CD4-positive, alpha-beta memory T cell (primary cell): ENCODE measurements at places on chromosomes 3 and 15. TPM values are rescaled to one million over a fixed set of nuclear protein-coding genes. Genes with fewer than 3 reads are reported as not detected.

GRCh38 chr15:45101749-45102148 lies 12.2 kb downstream of the DUOX2 start:
- DNase-seq: no peak

DNA sequence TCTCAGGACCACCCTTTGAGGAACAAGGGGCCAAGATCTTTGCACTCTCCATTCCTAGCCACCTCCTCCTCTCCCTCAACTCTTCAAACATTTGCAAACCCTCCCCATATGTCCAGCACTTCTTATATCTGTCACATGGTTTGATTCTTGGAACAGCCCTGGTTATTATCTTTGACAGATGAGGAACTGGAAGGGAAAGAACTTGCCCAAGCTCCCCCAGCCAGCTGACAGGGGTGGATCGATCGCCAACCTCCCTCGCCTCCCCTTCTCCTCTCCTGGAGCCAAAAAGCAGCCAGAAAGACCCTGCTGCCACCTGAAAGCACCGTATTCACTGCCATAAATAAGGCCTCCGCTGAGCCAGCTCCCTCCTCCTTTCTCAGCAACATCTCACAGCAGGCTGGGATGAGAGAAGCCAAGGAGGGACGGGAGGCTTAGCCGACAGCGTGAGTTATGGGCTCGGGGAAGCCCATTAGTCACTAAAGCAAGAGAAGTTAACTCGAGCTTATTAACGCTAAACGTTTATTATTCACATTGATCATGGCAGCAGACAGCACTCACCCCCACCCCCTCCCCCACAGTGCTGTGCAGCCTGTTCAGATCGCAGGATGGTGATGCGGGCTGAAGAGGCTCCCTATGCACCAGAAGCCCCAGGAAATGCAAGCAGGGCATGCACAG lies 22.2 kb upstream of the FGD5 start:
- no peak for DNase-seq

DNA sequence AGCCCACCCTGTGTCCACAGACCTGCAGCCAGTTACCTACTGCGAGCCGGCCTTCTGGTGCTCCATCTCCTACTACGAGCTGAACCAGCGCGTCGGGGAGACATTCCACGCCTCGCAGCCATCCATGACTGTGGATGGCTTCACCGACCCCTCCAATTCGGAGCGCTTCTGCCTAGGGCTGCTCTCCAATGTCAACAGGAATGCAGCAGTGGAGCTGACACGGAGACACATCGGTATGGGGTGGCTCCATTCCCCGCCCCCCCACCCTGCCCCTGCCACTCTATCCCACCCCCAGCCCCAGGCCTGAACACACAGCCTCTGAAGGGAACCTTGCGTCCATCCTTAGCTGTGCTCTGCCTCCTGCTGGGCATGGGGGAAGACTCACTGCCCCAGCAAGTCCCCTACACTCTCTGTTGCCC lies 73.2 kb downstream of the AAGAB start:
- no peak for DNase-seq

DNA sequence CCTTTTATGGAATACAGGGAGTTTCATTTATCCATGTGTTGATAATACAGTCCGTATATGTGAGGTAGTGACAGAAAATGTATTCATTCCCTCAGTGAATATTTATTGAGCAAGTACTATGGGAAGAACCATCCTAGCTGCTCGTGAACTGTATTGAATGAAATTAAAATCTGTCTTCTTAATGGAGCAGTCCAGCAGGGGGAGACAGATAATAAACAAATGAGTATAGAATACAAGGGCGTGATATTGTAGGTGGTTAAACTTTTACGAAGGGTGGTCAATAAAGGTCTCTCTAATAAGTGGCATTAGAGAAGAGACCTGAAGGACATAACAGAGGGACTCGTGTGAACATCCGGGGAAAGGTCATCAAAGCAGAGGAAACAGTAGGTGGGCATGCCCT lies 62.7 kb upstream of the OSTN start:
- DNase-seq: no peak

GRCh38 chr3:46122091-46122490 lies 86.0 kb downstream of the CCR1 start:
- DNase-seq: no peak

DNA sequence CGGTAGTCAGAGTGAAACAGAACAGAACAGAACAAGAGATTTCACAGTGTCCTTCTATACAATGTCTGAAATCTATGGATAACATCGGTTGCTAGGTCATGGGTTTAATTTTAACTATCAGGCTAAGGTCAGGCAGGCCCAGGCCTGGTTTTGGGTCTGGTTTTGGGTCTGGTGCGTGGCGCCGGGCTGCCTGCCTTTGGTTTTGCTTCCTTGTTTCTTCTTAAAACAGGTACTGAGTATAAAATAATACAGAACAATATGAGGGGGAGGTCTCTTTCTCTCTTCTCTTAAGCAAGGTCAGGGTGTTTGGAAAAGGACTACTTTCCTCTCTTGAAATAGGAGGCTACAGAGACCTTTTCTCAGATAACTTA lies 1.4 kb downstream of the AEN start:
- DNase-seq: no peak

DNA sequence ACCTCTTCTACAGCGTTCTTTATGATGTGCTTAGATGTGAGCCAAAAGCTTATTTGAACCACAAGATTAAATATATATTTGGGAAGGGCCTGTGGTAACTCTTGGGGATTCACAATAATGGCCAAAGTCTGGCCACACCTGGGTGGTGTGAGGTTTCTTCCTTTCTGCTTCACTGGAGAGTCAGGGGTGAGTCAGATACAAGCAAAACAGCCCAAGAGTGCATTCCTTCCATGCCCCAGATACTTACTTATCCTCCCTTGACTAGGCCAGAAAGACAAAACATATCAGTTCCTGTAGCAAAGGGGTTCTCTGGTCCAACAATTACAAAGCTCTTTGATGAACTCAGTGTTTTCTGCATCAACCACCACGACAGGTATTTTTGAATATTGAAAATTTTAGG lies 941 bp downstream of the ZBED2 start:
- DNase-seq: no peak

- no peak for DNase-seq
Measured at GRCh38 chr3:20074226-20075063, 34.2 kb downstream of the KAT2B start.

DNA sequence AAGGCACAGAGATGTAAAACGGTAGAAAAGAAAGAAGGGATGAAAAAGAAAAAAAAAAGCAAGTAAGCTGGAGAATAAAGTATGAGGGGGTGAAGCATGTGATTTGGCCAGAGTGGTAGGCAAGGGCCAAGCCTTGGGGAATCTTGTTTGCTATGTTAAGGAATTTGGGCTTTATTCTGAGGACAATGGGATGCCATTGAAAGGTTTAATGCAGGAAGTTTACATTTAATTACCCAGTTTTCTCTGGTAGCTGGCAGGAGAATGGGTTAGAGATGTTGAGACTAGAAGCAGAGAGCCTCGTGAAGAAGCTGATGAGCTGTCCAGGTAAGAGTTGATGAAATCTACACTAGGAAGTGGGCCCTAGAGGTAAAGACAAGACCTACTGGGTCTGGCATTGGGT lies 455.9 kb downstream of the PDCD6IP start:
- DNase-seq: no peak

- peak; percentile 10 for DNase-seq
Measured at GRCh38 chr3:9168241-9168741, 81.2 kb downstream of the SRGAP3 start.

GRCh38 chr15:26516102-26516980 lies 256.5 kb downstream of the GABRB3 start:
- DNase-seq: no peak

- DNase-seq: no peak
Measured at GRCh38 chr3:59261009-59261408, 211.2 kb upstream of the CFAP20DC start.

DNA sequence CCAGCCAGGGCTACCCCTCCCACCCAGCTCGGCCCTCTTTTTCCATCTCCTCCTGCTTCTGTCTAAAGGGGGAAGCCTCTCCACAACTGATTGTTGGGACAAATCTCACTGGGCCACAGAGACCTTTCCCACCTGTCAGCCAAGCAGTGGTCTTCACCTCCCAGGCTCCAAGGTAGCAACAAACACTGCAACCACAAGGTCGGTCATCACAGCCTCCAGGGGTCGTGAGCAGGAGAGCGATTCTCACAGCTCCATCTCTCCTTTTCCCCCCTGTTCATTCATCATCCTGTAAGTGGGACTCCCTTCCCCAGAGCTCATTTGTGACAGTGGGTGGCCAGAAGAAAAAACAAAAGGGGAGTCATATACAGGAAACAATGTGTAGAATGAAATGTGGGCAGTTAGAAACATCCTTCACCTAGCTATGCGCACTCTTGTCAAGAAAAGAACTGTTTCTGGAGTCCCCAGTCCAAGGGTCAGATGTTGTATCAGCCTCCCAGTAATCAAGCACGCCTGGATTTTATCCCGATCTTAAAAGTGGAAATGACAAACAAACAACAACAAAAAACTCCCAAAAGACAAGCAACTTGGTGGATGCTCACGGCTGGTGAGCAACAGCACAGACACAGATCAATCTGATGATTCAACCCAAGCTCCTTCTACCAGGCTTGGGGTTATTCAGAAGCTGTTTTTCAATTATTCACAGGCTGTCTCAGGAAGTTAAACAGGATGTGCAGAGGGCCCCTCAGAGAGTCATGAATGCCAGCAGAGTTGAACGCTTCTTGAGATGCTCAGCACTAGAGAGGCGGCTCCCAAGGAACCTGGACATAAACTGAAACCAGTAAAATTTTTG lies 22.4 kb downstream of the LYZL4 start:
- DNase-seq: peak; percentile 15

- DNase-seq: no peak
Measured at GRCh38 chr3:173893835-173894234, 496.3 kb downstream of the NLGN1 start.

Gene PP2D1
- not detected for total RNA-seq

Gene CADM2
- total RNA-seq: not detected

Gene ABI3BP
- not detected for total RNA-seq

Gene ST8SIA2
- not detected for total RNA-seq

Gene OR5K2
- total RNA-seq: not detected

Gene RETNLB
- not detected for total RNA-seq

Gene TUSC7
- not detected for total RNA-seq
